Stimulated activated CD8-positive, alpha-beta memory T cell treated with anti-CD3 and anti-CD28 coated beads, Interleukin-15, amount 100 ng/mL, for 24 hours (primary cell): ENCODE measurements at places on chromosomes 5 and 9.

- DNase-seq, result no peak
Measured at GRCh38 chr5:60685028-60685427, 14.9 kb downstream of the DEPDC1B start.

DNA sequence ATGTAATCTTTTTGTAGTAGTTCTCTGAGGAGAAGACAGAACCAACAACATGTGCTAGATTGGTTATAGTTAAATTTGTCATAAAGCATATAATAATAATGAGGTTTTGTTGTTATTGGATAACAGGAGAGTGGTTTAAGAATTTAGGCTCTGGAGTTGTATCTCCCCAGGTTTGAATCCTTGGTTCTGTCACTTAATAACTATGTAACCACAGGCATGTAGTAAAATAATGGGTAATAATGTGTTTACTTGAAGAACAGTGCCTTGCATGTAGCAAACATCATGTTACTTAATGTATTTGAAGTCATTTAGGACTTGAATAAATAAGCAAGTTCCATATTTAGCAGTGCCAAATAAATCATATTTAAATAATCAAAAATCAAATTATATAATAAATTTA, 55.8 kb downstream of the NSD1 start:
- no peak for DNase-seq

- no peak for DNase-seq
Measured at GRCh38 chr9:116594547-116594946, 92.6 kb upstream of the TRIM32 start.

DNA sequence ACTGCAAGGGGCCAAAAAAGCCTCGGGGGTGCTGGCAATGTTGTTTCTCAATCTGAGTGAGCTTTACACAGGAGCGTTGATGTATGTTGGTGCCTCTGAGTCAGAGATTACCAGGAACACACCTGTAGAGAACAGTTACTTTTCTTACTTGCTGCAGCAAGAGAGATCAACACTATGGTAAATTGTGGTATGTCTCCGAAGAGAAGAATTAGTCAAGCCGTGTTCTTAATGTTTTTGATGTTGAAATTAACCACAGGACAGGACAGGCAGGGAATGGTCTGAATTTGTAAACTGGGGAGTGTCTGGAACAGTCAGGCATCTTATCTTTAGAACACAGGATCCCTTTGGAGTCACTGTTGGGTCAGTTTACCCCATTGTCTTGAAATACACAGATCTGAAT, 285.7 kb downstream of the DNAH5 start:
- DNase-seq, result no peak

DNA sequence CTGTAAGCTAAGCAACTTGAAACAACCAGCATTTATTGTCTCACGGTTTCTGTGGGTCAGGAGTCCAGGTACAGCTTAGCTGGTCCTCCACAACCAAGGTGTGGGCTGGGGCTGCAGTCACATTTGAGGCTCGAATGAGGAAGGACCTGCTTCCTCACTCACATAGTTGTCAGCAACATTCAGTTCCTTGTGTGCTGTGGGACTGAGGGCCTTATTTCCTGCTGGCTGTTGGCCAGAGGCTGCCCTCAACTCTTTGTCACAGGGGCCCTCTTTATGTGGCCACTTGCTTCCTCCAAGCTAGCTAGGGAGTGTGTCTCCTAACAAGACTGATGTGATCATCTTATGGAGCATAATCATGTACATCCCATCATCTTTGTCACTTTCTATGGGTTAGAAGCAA, 29.2 kb upstream of the SEMA4D start:
- no peak for DNase-seq

GRCh38 chr5:21806271-21806670, 1046.9 kb downstream of the CDH12 start:
- DNase-seq, result no peak

DNA sequence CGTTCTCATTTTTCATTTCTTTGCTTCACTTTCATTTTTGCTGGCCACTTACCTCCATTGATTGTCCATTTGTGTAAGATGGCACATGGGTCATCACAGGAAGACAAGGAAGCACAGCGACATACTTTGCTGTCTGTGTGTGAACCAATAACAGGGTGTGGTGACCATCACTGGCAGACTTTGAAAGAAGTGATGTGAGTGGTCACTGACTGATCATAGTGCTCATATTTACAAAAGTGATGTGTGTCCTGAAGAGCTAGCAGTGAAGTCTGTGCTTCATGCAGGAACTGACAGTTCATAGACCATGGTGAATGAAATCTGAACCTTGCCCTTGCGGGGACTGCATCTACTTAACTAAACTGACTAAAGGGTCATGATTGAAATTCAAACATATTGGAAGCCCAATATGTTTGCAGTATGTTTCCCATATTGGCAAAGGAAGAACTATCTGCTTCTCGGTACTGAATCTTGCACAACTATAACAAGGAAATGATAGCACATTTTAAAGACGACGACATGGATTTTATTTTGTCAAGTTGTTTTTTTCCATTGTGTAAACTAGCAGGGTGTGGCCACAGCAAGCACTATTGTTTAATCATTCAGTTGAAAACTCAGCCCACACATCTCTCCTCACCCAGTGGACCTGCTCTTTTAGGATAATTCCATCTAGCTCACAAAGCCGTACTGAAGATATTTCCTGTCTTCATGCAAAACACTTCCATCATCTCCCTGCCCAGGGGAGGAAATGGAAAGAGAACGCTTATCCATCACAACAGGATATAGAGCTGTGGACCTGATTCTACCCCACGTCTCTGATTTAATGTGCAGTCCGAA, 232.0 kb upstream of the ANKRD55 start:
- no peak for DNase-seq

DNA sequence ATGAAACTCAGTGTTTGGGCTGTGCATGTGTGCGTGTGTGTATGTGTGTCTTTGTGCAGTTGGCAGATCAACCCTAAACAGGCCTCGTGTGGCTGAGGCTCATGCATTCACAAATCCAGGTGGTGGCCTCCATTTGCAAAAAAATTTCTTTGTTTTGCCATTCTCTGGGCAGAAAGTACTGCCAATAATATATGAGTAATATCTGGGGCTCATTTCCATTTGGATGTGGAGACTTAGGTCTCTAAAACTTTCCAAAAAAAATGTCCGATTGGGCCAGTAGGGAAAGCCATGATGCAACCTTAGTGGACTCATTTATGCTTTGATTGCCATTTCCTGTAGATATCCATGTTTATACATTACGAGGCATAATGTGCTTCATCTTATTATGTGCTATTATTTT, 77.9 kb upstream of the RPS23 start:
- DNase-seq, result no peak

DNA sequence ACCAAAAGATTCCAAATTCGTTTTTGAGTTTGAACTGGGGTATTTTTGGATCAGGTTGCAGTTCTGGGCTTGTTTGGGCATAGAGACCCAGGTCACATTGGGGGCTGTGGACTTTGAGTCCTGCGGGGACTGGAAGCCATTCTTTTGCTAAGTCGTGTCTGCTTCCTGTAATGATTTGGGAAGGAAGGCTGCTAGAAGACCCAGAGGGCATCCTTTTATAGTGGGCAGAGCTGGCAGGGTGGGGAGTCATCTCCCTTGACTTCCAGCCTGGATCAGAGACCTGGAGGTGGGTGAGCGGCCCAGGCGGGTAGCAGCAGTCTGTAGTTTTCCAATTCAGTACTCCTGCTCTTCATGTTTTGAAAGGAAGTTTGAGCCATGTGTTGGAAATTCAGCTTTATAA, 11.3 kb downstream of the ZNF618 start:
- DNase-seq, result no peak

GRCh38 chr5:78483809-78484521, 123.5 kb downstream of the SCAMP1 start:
- DNase-seq, result no peak

- no peak for DNase-seq
Measured at GRCh38 chr9:127197186-127197860, 67.3 kb upstream of the GARNL3 start.

GRCh38 chr5:82717738-82718137, 359.5 kb downstream of the TMEM167A start:
- no peak for DNase-seq

DNA sequence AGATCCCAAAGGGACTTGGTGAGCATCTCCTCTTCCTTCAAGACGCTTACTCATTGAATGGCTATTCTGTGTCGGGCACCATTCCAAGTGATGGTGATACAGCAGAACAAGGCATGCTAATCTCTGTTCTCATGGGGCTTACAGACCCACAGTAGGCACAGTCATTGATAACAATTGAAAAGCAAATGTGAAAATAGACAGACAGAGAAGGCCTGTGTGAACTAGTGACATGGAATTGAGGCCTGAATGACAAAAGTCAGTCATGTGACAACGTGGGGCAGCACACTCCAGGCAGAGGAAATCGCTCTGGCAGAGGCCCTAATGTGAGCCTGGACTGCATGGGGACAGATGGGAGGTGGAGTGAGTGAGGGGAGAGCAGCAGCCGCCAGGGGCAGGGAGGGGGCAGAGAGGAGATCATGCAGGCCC, 70.7 kb upstream of the CPLX2 start:
- DNase-seq, result no peak

DNA sequence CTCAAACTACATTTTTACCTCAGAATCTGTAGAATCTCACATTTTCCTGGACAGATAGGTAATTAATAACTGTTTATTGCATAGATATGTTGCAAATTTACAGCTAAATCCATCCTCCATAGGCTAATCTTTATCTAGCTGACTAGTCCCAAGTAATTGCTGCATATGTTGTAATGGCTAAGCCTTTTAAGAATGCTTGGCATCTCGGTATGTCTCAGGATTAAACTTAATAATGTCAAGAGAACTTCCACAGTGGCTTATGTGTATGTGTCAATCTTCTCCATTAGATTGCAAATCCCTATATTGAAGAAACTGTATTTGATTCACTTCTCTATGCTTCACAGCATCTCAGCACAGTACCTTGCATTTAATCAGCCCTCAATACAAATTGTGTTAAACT, 131.9 kb downstream of the PRDM9 start:
- DNase-seq, result no peak

GRCh38 chr9:136377341-136378169, 4.1 kb upstream of the CARD9 start:
- no peak for DNase-seq

GRCh38 chr9:38046661-38047300, 22.2 kb downstream of the SHB start:
- no peak for DNase-seq

GRCh38 chr5:174535669-174536068, 188.7 kb upstream of the MSX2 start:
- DNase-seq, result no peak

DNA sequence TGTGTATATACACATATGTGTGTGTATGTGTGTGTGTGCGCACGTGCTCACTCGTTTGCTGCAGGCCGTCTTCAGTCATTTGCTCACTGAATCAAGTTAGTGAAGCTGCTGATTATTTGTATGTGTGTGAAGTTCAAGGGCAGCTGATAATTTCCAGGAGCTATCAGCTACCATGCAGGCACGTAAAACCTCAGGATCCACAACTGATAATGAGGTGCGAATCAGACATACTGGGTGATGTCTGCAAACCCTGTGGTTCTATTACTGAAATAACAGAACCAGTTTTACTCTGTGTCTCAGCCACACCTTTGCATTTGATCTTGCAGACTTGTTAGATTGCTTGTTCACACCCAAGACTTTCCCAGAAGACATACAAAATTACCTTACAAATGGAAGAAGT, 257.6 kb downstream of the TAF11L14 start:
- DNase-seq, result no peak

GRCh38 chr5:125411071-125411743, 664.8 kb upstream of the ZNF608 start:
- no peak for DNase-seq

GRCh38 chr5:36177715-36178523, 26.0 kb downstream of the SKP2 start:
- no peak for DNase-seq

DNA sequence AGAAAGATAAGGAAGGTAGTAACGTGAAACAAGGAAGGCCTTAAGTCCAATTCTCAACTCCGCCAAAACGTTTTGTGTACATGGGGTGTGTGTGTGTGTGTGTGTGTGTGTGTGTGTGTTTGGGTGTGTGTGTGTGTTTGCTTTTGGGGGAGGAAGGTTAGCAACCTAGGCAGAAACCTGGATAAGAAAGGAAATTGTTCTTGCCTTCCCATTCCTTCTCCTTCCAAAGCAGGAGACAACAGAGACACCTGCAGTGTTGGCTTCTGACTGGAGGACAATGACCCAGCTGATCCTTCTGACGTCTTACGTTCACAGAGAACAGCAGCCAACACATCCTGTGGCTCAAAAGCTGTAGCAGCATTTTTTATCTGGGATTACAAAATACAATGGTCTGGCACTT, 4.1 kb upstream of the CCNG1 start:
- DNase-seq, result no peak

DNA sequence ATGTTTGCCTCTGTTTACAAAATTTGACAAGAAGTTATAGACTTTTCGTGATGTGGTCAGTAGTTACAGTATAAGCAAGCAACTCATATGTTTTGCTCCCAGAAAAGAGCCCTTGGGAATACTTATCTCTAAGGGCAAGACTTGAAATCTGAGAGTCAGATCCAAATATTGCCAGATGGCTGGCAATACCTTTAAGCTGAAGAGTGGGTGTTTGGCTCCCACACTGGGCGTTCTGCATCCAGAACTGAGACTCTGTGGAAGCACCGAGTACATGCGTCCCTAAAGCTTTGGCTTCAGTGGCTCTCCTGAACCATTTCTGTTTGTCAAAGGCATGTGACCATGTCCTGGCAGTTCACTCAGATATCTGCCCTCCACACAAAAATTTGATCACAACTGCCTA, 194.1 kb downstream of the DCP2 start:
- no peak for DNase-seq

GRCh38 chr5:159210210-159210661, 883 bp upstream of the RNF145 start:
- no peak for DNase-seq

- DNase-seq, result no peak
Measured at GRCh38 chr5:24804221-24804681, 159.5 kb upstream of the CDH10 start.
